Smooth muscle cell of the umbilical artery (primary cell): ENCODE measurements at places on chromosomes 2 and 18. TPM values are rescaled to one million over a fixed set of nuclear protein-coding genes. Genes with fewer than 3 reads are reported as not detected.

Gene RPIA
- total RNA-seq: 10.1 and 10.7 TPM in 2 replicates

Gene VSNL1
- total RNA-seq: 0.09 TPM in 1 of 2 replicates, not detected in the other

Gene MALL
- total RNA-seq: 0.30 and 1.2 TPM in 2 replicates

Gene CNGA3
- 0.05 TPM in 1 of 2 replicates, not detected in the other for total RNA-seq

Gene BZW1
- total RNA-seq: 359 and 573 TPM in 2 replicates

Gene ACMSD
- not detected in 2 replicates for total RNA-seq

Gene UGT1A5
- total RNA-seq: not detected in 2 replicates

Gene SLC30A3
- total RNA-seq: 0.09 TPM in 1 of 2 replicates, not detected in the other

Gene COBLL1
- total RNA-seq: 22.0 and 26.9 TPM in 2 replicates

Gene TBR1
- under 0.01 TPM in 1 of 2 replicates, not detected in the other for total RNA-seq

Gene ZNF385B
- not detected in 2 replicates for total RNA-seq

Gene C2orf66
- total RNA-seq: 0.28 and 0.30 TPM in 2 replicates

Gene CAPN14
- under 0.01 and 0.14 TPM in 2 replicates for total RNA-seq

Gene ICOS
- total RNA-seq: not detected in 2 replicates

Gene TRAK2
- total RNA-seq: 43.9 and 61.6 TPM in 2 replicates

Gene AGXT
- total RNA-seq: not detected in 2 replicates

Gene PROKR1
- total RNA-seq: not detected in 2 replicates

Gene SP140
- under 0.01 and 2.0 TPM in 2 replicates for total RNA-seq

Gene ZSWIM2
- total RNA-seq: not detected in 2 replicates

Gene MC5R
- not detected in 2 replicates for total RNA-seq

Gene HOXD8
- total RNA-seq: 5.3 and 7.7 TPM in 2 replicates

Gene SLC11A1
- 0.05 and 0.30 TPM in 2 replicates for total RNA-seq

Gene AMER3
- total RNA-seq: not detected in 2 replicates

Gene EPB41L3
- 1.0 and 3.6 TPM in 2 replicates for total RNA-seq

Gene PSMA8
- total RNA-seq: not detected in 2 replicates

Gene PUM2
- 48.1 and 66.5 TPM in 2 replicates for total RNA-seq

Gene CYS1
- under 0.01 and 0.37 TPM in 2 replicates for total RNA-seq

Gene CFC1
- total RNA-seq: not detected in 2 replicates

Gene GPC1
- total RNA-seq: 102 and 232 TPM in 2 replicates

Gene REG3A
- total RNA-seq: not detected in 2 replicates

Gene MAB21L4
- total RNA-seq: not detected in 2 replicates
